ENCODE measurements at places on chromosomes 4 and X.

DNA sequence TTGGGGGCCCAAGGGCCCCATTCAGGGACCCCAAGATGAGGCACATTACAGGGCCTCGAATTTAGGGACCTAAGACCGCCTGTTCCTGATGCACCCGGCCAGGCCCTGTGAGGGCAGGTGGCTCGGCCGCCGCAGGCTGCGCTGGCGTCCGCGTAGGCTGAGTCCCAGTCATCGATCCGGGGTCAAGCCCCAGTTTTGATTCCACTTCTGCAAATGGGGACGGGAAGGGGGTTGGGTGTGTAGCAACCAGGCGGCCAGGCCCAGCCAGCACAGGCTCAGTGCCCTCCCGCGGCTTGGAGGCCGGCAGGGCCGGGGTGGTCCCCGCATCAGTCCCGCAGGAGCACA lies 327 bp downstream of the PNPLA4 start:
- no peak for DNase-seq

- no peak for DNase-seq
Observed at GRCh38 chrX:20032201-20032600, 41.3 kb upstream of the BCLAF3 start.

DNA sequence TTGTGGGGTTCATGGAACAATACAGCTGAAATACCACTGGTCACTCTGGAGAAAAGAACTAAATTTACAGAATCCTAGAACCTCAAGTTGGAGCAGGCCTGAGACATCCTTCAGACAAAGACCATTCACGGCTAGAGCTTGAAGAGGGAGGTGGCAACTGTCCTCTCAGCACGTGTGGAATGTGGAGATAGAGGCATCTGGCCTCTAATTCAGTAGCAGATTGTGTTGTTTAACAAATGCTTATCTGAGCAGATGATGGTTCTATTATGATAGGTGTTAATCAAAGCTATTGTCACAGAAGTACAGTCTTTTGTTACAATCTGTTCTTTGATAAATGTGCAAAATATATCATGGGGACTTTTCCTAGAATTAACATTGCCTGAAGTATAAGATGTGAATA lies 121.7 kb upstream of the KCNIP4 start:
- DNase-seq = no peak

DNA sequence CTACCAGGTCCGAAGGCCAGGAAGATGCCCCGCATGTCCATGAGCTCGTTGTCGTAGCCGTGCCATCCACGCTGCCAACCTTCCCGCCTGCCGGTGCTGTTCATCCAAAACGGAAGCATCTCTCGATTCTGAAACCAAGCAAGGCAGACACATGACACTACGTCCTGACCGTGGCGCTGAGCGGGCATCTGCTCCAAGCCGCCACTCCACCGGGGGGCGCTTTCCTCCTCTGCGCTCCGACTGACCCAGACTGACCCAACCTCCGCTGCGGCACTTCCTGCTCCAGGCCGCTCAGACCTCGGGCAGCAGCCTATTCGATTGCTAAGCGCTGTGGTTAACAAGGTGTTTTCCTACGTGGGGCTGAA lies 120.5 kb downstream of the ENPP6 start:
- peak; percentile 13 for DNase-seq

DNA sequence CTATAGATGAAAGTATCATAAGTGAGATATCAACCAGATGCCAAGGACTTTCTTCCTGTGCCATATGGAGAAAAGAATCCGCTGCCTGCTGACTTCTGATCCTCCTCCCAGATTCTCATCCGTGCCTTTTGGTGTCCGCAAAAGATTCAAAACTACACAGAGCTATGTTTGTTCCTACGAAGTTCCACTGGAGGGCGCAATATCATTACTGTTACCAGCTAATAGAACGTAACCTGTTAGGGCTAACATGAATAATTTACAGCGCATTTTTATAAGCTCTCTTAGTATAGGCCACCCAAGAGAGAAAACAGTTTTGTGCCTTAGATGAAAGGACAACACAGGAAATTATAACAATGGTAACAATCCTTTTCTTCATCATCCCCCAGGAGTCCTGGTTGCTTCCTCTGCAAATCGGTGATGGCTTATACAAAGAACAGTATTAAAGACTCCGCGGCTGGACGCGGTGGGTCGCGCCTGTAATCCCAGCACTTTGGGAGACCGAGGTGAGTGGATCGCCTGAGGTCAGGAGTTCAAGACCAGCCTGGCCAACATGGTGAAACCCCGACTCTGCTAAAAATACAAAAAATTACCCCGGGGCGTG lies 22.8 kb upstream of the CENPVL3 start:
- peak; percentile 32 for DNase-seq

DNA sequence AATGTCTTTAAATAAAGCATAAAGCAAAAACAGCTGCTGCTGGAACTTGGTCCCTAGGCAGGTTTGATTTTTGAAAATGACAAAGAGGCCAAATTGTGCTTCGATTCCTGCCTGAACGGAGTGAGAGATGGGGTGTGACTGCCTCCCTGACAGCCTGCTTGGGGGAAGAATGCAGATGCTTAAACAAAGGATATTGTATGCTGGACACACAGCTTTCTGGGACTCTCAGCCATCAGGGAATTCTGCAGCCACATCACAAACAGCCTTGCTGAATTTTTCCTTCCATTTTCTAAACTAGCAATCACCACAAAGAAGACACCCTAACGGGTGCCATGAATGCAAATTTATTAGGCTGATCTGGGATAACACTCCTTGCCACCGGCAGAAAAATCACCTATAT lies 83.9 kb upstream of the CPEB2 start:
- no peak for DNase-seq

GRCh38 chr4:40347472-40347871 lies 12.3 kb downstream of the CHRNA9 start:
- no peak for DNase-seq

DNA sequence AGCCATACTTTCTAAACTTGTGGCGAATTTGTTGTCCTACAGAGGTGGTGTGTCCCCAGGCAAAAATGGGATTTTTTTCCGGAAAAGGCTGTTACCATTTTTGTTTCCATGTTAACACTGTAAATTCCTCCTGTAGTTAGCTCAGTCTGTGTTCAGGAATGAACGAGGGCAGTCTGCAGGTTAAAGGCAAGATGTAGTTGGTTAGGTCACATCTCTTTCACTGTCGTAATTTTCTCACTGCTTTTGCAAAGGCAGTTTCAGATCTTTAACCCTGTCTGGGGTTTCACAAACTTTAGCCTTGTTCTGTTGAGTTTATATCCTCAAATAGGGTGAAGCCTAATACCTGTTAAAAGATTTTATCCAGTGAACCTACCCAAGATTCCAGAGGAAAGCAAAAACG lies 50.5 kb upstream of the PUDP start:
- DNase-seq = no peak

Measured in fibroblast of the conjunctiva (primary cell).